Ovary (tissue), 10 donors: ENCODE measurements at places on chromosomes 12 and 14. TPM values are rescaled to one million over a fixed set of nuclear protein-coding genes. Genes with fewer than 3 reads are reported as not detected.

The C14orf132 gene
- total RNA-seq = 7.5 TPM

The SLC6A12 gene
- not detected for total RNA-seq

The XPOT gene
- 29.2 TPM for total RNA-seq

- DNase-seq = no peak
Observed at GRCh38 chr12:40382217-40382616, 157.4 kb downstream of the LRRK2 start.

DNA sequence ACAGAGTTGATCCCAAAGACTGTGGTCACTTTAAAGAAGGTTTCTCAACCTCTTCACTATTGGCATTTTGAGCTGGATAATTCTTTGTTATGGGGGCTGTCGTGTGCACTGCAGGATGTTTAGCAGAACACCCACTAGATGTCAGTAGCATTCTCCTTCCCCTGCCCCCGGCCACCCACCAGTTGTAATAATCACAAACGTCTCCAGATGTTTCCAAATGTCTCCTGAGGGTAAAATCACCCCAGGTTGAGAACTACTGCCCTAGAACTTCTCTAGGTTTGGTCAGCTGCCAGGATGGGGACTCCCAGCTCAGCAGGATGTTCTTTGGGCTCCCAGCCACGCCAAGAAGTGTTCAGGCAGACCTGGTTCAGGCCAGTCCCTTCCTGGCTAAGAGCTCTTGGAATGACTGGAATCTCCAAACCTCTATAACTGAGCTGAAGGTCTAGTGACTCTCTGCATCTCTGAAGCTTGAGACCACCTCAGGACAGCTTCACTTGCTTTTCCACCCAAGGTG is 12.5 kb upstream of the AJUBA start:
- DNase-seq = no peak
